ENCODE measurements at places on chromosomes 7 and 10.

DNA sequence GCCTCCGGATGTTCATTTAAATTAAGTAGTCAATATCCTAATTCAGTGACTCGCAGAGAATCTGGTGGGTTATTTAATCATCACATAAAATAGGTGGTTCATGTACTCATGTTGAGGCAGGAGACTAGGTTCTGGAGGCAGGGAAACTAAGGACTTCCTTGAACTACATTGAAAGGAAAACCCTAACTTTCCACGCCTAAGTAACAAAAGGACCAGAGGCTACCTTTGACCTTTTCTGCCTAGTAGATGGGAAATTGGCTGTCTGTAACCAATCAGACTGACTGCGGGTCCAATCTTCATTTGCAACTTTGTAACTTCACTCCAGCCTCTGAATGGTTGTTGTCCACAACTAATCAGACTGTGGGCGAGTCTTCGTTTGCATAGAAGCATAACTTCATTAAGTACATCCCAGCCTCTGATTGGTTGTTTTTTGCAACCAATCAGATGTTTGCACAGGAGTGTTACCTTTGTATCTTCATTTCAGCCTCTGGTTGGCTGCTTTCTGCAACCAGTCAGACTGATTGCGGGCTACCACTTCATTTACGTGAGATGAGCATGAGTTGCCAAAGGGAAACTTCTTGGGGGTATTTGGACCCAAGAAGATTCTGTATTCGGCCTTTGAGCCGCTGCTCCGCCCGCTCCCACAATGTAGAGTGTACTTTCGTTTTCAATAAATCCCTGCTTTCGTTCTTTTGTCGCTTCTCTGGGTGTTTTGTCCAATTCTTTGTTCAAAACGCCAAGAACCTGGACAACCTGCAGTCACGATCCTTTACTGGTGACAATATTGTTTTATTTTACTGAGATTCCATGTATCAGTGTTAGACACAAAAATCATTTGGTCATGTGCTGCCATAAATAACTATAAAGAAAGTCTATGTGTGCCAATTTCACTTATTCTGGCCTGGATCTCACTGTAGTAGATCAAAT lies 1.7 kb upstream of the ST7 start:
- H3K36me3 ChIP-seq: peaks cover 1% of the 10 kb centered on the region
- H3K27ac ChIP-seq: no peak overlapping the region
- peak overlapping the region; percentile 1 for H3K4me3 ChIP-seq
- H3K4me1 ChIP-seq: peaks cover 33% of the 10 kb centered on the region
- peaks cover 8% of the 10 kb centered on the region for H3K27me3 ChIP-seq

DNA sequence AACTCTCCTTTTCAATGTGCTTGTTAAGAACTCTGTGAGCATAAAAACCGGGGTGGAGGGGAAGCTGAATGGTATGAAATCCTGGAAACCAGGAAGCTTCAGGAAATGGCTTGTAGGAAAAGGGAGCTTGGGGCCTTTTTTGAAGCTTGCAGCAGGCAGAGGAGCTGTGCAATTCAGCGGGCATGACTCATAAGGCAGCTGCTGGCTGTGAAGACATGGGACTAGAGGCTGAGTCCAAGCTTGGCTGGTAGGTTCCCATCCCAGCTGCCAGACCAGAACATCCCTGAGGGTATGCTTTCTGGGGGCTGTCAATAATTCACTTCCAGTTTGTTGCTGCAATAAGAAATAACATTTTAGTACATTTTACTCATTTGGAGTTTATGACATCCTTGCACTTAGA lies 36.8 kb upstream of the CDC14C start:
- H3K4me1 ChIP-seq: no peaks in the 10 kb centered on the region
- DNase-seq: no peak
- no peak overlapping the region for H3K4me3 ChIP-seq
- no peaks in the 10 kb centered on the region for H3K27me3 ChIP-seq
- H3K27ac ChIP-seq: no peak overlapping the region

GRCh38 chr10:131195558-131196159 lies 115.9 kb downstream of the TCERG1L start:
- H3K27me3 ChIP-seq: no peaks in the 10 kb centered on the region
- no peak overlapping the region for H3K27ac ChIP-seq
- DNase-seq: peak; percentile 23

DNA sequence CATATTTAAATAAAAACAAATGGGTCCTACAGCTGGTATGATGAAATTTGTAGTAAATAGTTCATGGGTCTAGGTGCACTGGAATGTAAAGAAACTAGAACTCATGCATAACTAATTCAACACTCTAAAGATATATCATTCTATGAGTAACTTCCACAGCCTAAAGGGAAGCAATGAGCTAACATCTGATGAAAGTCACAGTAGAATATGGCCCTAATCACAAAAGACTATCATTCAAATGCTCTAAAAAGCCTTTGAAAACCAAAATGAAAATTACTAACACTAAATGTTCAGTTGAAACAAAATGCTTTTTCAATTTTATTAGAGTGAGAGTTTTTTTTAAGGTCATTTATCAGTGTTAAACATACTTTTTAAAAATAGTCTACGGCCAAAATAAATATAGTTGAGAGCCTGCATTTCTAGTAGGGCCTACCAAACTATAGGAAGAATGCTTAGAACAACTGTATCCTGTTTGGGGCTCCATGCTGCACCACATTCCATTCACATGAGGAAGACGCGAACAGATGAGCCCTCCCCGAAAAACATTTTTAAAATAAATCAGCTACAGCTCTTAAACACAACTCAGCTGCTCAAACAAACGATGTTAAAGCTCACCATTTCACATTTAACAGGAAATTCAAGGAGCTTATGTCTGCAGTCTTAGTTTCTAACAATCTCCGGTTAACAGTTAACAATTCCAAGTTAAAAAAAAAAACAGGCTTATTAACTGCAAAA lies 134.5 kb downstream of the NRBF2 start:
- H3K27ac ChIP-seq: peak overlapping the region; percentile 99
- H3K36me3 ChIP-seq: peaks cover 13% of the 10 kb centered on the region
- peak overlapping the region; percentile 97 for H3K4me3 ChIP-seq
- H3K4me1 ChIP-seq: peaks cover 16% of the 10 kb centered on the region
- no peak for DNase-seq

DNA sequence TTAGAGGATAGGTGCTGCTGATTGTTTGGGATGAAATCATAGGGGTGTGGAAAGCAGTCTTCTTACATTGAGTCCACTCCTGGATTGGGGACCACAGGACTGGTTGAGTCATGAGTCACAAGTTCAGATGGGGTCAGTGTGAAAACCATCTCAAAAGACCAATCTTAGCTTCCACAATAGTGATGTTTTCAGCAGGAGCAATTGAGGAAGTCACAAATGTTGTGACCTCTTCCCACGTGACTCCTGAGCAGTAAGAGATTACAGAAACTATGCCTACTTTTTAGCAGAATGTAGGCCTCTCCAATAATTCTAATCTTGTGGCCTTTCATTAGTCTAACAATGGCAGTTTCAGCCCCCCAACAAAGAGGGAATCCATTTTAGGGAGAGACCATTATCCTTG lies 256.9 kb upstream of the CDC14C start:
- H3K27me3 ChIP-seq: no peaks in the 10 kb centered on the region
- H3K4me1 ChIP-seq: no peaks in the 10 kb centered on the region
- no peaks in the 10 kb centered on the region for H3K36me3 ChIP-seq
- no peak for DNase-seq

DNA sequence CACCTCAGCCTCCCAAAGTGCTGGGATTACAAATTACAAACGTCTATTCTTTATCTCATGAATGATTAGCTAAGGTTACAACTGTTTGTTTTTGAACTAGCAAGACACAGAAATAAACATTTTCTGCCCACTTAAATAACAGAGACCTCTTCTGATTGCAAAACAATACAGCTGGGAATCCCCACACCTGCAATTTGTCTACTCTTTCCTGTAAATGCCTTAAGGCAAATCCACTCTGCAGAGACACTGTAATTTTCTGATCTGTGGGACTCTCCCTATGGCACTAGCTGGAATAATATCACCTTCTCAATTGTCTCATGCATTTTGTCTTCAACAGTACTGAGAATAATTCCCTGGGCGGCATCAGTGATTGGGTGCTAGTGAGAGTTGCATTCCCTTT lies 149.3 kb upstream of the FAM3C start:
- H3K27ac ChIP-seq: peak overlapping the region; percentile 92
- no peaks in the 10 kb centered on the region for H3K27me3 ChIP-seq
- no peak overlapping the region for H3K4me3 ChIP-seq
- H3K4me1 ChIP-seq: peaks cover 49% of the 10 kb centered on the region

DNA sequence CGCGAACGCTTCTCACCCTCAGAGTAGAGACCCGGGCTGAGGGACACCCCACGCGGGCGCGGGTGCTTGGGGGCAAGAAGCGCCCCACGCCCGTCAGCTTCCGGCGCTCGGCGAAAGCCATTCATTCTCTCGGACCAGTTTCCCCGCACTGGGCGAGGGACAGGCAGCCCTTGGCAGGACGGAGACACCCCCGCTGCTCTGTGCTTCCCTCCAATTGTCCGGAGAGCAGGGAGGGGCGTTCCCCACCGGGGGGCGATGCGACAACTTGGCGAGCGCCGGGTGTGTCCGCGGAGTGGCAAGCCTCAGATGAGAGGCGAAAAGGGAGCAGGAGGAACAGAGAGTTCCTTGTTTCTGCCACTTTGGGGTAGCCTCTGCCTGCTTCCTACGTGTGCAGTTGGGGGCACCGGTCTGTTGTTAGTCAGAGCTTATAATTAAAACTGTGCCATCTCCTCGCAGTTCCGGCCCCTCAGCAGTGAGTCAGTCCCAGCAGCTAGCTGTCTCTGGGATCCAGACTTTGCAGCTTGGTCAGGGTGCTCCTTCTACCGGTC lies 1.7 kb downstream of the GPR158 start:
- H3K36me3 ChIP-seq: peaks cover 6% of the 10 kb centered on the region
- peaks cover 46% of the 10 kb centered on the region for H3K27me3 ChIP-seq
- peaks cover 4% of the 10 kb centered on the region for H3K4me1 ChIP-seq
- DNase-seq: no peak

- no peak overlapping the region for H3K4me3 ChIP-seq
- no peak for DNase-seq
- H3K36me3 ChIP-seq: peaks cover 79% of the 10 kb centered on the region
- H3K4me1 ChIP-seq: peaks cover 9% of the 10 kb centered on the region
- H3K27ac ChIP-seq: no peak overlapping the region
Measured at GRCh38 chr10:42809676-42810075, 27.1 kb downstream of the BMS1 start.

GRCh38 chr7:111753968-111754367 lies 191.7 kb upstream of the IMMP2L start:
- H3K4me3 ChIP-seq: no peak overlapping the region
- H3K4me1 ChIP-seq: no peaks in the 10 kb centered on the region
- peaks cover 19% of the 10 kb centered on the region for H3K27me3 ChIP-seq
- DNase-seq: no peak
- H3K36me3 ChIP-seq: no peaks in the 10 kb centered on the region

- H3K27me3 ChIP-seq: no peaks in the 10 kb centered on the region
- H3K27ac ChIP-seq: no peak overlapping the region
- no peak for DNase-seq
- no peaks in the 10 kb centered on the region for H3K4me1 ChIP-seq
Measured at GRCh38 chr7:6650521-6651011, 13.4 kb downstream of the ZNF316 start.

- H3K27ac ChIP-seq: no peak overlapping the region
- no peaks in the 10 kb centered on the region for H3K4me1 ChIP-seq
- no peak for DNase-seq
- no peaks in the 10 kb centered on the region for H3K36me3 ChIP-seq
Measured at GRCh38 chr10:61189912-61190311, 245.9 kb upstream of the RHOBTB1 start.

DNA sequence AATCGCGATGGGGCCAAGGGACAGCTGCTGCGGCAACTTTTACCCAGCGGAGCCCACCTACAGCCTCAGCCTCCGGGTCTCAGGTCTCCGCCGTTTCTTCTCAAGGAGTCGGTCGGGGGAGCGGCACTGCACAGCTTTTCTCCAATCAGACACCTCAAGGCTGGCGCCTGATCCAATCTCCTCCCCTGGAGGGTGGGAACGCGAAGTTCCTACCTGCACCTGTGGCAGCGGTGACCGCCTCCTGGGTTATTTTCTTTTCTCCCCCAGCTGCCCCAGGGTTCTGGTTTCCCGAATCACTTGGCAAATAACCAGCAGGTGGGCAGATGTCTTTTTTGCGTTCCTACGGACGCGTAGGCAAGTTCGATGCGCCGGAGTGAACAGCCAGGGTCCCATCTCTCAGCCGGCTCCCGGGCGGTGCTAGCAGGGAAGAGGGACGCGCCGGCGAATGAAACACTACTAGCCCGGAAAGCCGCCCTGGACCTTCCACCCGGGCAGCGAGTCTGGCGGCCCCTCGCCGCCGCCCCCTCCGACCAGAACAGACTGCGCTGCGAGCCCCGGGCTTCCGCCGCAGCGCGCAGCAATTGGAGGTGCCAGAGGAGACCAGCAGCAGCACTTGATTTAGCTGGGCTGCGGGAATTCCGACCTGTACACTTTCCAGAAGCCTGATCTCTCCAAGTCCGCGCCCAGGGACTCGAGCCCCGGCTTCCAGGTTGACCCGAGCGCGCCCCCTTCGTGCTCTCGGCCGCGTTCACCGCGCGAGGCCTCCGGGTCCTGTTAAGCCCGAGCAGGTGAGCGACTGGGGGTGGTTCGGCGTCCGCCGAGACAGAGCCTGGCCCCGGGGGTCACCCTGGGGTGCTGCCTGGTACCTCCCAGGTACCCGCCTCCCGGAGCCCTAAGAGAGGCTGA lies at the start of gene PRR15:
Gene PRR15, plus strand, starts transcription at position 246 of the 906 bp plus-strand sequence. CDS start 2,495 bp downstream, outside the sequence.
- no peak for DNase-seq
- peaks cover 23% of the 10 kb centered on the region for H3K4me1 ChIP-seq

DNA sequence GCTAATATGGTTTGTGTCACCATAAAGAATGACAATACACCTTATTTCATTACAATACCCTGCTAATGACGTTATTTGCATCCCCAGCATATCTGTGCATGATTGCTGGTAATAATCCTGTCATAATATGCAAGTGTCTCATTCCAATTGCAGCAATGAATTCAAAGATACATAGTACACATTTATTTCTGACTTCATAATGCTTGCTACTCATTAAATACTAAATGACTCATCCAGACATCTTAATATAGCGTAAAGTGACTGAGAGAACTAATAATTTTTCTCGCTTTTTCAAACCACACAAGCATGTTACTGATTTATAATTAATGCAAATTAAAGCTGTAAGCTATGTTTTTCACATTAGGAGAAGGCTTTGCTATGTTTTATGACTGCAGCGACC lies 234.7 kb upstream of the MDFIC start:
- H3K27me3 ChIP-seq: no peaks in the 10 kb centered on the region
- H3K4me3 ChIP-seq: no peak overlapping the region
- DNase-seq: no peak
- H3K4me1 ChIP-seq: no peaks in the 10 kb centered on the region
- H3K36me3 ChIP-seq: no peaks in the 10 kb centered on the region

Data from activated CD8-positive, alpha-beta memory T cell treated with anti-CD3 and anti-CD28 coated beads, Interleukin-2, amount 10 ng/mL, durations not matched to agents 7 days and 5 days (primary cell).